ENCODE measurements at places on chromosomes 12 and 14.

- DNase-seq, result no peak
Measured at GRCh38 chr12:12453635-12454034, 96.8 kb downstream of the BORCS5 start.

GRCh38 chr12:47084172-47084571, 4.4 kb upstream of the AMIGO2 start:
- no peak for DNase-seq

GRCh38 chr14:75307700-75308379, 29.2 kb downstream of the FOS start:
- DNase-seq, result peak; percentile 79

DNA sequence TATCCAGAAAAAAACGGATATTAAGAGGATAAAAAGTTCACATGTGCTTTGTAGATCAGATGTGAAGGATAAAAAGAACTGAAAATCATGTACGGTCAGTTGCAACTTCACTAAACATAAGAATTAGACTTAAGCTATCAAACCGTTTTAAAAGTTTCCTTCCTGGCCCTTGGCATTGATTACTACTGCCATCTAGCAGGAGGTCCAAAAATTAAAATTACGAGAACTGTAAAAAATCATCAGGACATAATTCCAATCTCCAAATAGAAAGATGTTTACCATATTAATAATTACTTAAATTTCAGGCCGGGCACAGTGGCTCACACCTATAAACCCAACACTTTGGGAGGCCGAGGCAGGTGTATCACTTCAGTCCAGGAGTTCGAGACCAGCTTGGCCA, 7.9 kb downstream of the WDR89 start:
- DNase-seq, result no peak

All from activated CD4-positive, alpha-beta T cell treated with anti-CD3 and anti-CD28 coated beads, Interleukin-2, Interleukin-4, amounts not matched to agents 100 ng/mL and 50 ng/mL, durations not matched to agents 16 hours and 8 hours (primary cell).